ENCODE measurements at places on chromosomes 7 and 10.
A peak's percentile ranks its signal among the peaks of the same experiment; 100 is the strongest.

DNA sequence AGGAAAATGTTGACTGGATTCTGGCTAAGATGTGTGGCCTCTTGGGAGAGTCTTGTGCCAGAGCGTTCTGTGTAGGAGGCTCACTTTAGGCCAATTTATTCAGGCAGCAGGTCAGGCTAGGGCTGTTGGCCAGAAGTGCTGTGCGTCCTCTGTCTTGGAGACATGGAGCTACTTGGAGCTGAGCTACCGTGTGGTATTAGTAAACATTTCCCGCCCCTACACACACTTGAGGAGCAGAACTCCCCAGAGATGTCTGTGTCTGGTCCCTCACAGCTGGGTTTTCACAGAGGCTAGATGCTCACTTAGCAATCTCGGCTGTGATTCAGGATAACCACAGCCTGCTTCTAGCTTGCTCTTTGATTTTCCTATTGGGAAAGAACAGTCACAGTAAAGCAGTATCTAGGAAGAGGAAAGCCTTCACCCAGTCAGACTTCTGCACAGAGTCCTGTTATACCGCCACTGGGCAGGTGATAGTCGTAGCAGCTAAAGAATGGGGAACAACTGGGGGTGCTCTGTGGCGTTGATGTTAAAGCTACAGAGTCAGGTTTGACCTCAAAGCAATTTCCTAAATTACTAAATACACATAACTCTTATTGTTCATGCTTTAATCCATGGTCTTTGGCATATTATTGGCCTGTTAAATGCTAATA, 86.7 kb downstream of the MDFIC start:
- no peak for DNase-seq

GRCh38 chr10:117653170-117653515, 110.6 kb downstream of the EMX2 start:
- DNase-seq: peak; percentile 97

- no peak for DNase-seq
Observed at GRCh38 chr7:94655848-94656657, at the start of gene SGCE. TSS of gene SGCE (minus strand) at chr7:94656133. CDS start at chr7:94656098, 35 bp downstream.

GRCh38 chr7:154960063-154960790, 42.7 kb downstream of the PAXIP1 start:
- peak; percentile 39 for DNase-seq

GRCh38 chr10:128967980-128968756, 498.9 kb upstream of the MGMT start:
- no peak for DNase-seq

Data from A172 (cell line).